ENCODE measurements at places on chromosomes 3 and 15.

DNA sequence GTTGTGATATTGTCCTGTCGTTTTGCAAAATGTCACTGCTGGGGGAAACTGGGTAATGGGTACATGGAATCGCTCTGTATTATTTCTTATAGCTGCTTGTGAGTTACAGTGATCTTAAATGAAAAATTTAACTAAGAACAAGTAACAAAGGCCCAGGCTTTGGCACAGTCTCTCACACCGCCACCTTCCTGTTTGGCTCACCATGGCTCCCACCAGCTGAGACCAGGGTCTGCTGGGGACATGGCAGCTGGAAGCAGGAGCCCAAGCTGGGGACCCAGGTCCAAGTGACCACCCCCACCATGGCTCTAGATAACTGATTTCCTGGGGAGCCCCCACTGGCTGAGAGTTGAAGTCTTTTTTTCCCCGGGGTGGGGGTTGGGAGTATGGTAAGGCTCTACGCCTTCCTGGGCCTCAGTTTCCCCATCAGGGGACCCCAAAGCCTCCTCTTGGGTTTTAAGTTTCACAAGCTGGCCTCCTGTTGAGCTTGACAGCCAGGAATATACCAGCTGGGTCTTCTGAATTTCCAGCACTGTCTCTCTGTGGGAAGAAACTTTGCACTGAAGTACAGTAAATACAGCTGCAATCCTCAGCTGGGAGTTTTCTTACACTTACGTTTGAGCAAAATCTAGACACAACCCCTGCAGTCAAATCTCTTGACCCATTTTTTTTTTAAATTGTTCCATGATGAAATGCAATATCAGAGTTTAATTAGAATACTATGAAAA lies 26.1 kb downstream of the ABTB1 start:
- no peak for DNase-seq

DNA sequence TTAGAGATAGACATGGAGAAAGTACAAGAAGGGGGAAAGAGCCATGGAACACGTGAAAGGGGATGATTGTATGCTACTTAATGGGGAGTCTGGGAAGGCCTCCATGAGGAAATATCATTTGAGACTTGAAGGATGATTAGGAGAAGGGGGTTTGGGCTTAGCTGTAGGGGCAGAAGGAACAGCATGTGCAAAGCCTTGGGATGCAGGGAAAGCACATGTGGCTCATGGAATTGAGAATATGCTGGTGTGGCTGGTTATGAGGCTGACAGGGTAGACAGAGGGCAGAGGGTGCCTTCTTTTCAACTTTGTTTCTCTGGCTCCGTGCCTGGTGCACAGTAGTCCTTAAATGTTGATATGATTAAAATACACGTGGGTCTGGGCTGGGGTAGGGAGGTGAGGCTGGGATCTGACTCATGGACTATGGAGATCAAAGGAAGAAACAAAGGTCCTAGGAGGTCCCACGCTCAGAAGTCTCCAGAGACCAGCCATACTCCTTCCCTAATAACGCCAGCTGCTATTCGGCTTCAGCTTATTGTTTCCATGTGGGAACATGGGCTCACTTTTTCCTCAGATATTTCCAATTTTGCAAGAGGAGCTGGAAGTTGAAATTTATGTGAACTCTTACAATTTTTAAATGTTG lies 1.1 kb downstream of the GTF2E1 start:
- DNase-seq = no peak

GRCh38 chr15:25051399-25052154 lies 96.8 kb downstream of the SNRPN start:
- no peak for DNase-seq

DNA sequence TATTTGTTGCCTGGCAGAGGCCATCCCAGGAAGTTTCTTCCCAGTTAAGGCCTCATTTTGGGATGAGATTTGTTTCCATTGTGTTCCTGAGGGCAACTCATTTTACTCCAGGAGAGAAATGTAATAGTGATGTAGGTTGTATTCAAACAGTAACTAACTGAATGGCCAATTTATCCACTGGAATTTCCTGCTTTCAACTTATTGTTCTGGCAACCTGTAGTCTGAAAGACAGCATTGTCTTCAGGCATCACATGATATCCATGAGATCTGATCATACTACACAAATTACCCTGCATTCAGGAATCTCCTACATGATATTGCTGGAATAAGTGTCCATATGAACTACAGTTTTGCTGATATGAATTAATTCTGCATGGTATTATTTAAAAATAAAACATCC lies 79.5 kb upstream of the FGF7 start:
- DNase-seq = no peak

- DNase-seq = no peak
Observed at GRCh38 chr15:89743594-89743993, 7.5 kb downstream of the MESP1 start.

DNA sequence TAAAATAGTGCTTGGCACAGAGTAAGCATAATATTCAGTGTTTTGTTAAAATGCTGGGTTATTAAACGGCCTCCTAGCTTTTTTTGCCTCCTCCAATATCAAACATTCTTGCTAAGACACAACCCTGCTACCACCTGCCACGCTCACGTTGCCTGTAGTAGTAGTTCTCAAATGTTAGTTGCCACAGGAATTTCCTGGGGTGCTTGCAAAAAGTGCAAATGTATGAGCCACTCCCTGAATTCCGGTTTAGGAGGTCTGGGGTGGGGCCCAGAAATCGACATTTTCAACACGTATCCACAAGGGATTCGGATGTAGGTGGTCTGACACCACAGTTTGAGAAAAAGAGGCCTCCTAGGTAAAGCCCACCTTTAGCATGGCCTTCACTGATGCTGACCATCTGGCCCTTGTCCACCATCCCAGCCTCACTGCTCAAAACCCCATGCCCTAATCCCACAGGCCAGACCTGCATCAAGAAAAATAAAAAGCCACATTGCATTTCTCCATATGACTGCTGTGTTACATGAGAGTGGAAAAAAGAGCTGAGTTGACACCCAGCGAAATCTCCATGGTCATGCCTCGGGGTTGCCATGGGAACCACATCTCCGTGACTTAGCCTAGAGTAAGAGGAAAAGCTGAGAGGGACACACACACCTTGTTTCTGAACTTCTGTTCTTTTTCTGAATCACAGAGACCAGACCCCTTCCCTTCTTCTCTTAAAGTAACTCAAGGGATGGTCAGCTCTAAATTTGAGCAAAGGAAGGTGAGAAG lies 116.4 kb upstream of the HES1 start:
- peak; percentile 16 for DNase-seq

DNA sequence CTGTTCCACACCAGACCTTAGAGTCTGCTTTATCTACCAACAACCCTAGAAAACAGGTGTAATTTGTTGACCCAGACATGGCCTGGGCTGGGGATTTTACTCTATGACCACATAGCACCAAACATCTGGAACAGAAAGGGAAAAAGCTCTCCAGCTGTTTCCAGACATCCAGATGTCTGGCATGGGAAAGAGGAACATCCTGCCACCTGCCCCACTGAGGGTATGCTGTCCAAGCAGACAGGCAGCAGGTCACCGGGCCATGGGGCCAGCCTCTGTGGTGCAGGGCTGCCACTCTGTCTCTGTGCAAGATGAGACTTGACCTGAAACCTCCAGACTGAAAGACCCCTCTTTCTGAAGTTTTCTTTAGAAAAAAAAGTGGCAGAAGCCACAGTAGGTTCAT lies 359.3 kb upstream of the ICE2 start:
- DNase-seq = no peak

- no peak for DNase-seq
Observed at GRCh38 chr3:170012683-170013400, 25.0 kb upstream of the GPR160 start.

- DNase-seq = no peak
Observed at GRCh38 chr3:61414456-61414855, 146.9 kb upstream of the PTPRG start.

- no peak for DNase-seq
Observed at GRCh38 chr15:60386615-60387014, 11.2 kb downstream of the ANXA2 start.

DNA sequence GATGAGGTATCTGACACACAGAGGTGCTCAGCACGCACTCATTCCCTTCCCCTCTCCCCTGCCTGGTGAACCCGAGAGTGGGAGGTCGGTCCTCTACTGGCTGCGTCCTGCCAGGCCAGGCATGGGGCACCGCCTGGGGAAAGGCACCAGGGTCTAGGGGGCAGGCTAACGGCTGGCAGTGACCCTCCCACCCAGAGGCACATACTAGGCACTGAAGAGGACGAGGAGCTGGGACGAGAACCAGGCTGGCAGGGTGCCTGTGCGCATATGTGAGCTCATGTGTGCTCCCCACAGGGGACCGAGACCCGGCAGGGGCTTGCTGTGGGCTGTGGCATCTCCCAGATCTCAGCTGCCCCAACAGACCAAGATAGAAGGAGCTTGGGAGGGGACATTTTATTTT lies 86.7 kb downstream of the IQSEC1 start:
- DNase-seq = no peak

GRCh38 chr3:187921391-187922074 lies 176.3 kb upstream of the BCL6 start:
- no peak for DNase-seq

DNA sequence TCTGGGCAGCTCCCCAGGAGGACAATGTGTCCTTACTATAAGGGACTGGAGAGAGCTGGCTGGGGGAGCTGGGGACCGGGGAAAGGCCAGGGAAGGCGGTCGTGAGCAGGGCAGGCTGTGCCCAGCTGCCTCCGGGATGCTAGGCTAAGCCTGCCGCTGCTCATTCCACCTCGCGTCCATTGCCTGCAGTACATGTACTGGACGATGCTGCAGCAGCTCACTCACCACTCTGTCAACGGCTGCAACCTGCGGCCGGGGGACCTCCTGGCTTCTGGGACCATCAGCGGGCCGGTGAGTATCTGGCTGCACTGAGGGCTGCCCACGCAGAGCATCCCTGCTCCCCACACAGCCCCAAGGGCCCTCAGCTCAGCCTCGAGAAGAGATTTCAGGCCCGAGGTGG lies 27.1 kb downstream of the FAH start:
- no peak for DNase-seq

- DNase-seq = no peak
Observed at GRCh38 chr3:16301507-16301906, 36.5 kb downstream of the OXNAD1 start.

- no peak for DNase-seq
Observed at GRCh38 chr3:187889601-187890404, 144.5 kb upstream of the BCL6 start.

DNA sequence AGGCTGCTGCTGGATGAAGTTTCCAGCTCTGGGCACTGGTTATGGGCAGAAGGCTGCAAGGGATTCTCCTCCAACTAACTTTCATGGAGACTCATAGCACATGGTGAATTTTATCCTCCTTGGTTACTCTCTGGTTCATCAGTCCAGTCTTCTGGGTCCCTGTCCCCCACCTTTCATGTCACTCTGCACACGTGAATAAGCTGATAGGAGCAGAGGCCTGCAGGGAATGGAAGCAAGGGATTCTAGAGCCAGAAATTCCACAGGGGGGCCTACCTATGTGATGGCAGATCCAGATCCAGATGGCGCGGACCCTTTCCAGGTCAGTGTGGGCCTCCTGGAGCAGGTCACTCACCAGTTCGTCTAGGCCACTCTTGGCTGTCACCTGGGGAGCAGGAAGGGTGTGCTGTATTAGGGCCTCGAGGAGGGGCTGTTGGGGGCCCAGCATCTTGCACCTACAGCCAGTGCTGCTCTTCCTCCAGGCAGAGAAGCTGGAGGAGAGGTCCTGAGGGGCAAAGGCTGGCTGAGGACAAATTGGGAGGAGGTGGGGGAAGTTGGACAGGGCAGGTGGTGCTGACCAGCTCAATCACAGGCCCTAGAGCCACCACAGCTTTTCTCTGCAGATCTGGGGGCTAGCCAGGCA lies 30.2 kb downstream of the KY start:
- DNase-seq = no peak

- DNase-seq = no peak
Observed at GRCh38 chr3:138908846-138909245, 38.1 kb downstream of the FOXL2 start.

DNA sequence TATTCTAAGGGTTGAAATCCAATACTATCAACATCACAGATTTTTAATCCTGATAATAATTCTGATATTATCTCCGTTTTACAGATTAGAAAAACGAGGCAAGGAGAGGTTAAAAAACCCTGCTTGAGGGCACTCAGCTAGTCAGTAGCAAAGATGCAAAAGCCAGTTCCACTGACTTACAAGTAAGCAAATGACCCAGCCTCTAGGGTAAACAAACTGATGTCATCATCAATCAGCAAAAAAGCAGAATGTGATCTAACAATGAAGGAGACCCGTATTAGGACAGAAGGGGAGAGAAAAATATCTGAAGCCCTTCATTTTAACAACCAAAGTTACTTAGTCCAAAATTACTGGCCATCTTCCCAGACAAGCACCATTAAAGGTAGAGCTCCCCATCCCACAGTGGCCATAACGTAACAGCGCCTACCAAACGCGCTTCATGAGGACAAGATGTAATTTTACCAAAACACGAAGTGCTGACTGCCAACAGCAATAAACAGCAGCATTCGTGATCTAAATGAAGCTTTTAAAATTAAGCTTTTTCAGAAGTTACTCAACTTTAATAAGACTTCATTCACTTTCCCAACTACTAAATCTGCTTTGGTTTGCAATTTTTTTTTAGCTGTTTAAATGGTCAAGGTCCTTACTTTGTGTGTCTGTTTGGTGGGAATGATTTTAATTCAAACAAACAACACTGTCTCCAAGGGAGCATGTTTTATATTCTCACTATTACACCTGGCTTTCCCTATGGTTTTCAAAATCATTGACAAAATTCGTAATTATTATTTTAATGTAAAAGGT lies 176.6 kb downstream of the OSBPL10 start:
- DNase-seq = no peak

GRCh38 chr3:185656321-185656840 lies 70.3 kb downstream of the SENP2 start:
- no peak for DNase-seq

GRCh38 chr15:59298225-59298853 lies 74.3 kb downstream of the MYO1E start:
- DNase-seq = peak; percentile 65

DNA sequence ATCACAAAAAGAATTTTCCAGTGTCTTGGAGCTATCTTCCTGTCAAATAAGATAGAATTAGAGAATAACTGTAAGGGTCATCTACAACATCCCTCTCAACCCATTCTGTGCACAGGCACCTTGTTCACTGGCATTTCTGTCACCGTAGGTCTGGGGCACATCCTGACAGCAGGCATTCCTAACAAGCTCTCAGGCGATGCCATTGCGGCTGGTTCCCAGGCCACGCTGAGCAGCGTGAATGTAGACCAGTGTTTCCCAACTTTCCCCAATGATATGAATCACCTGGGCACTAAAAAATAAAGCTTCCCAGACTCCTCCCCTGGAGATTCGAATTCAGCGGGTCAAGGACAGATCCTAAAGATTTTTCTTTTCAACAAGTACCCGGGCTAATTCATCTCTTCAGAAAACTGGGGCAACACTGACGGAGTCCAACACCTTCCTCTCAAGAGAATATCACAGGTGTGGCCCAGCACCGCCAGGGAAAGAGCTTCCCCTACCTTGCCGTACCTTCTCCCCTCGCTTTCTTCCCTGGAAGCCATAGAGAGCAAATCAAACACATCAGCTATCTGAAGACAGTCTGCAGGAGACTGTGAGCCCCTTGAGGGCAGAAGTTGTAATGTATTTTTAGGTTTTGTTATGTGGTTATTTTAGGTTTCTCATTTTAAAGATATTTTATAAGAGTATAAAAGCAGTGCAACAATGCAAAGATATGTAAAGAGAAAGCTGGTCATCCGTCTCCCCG lies 143.4 kb downstream of the LIPC start:
- DNase-seq = no peak
